ENCODE measurements at places on chromosomes 12 and 14.

DNA sequence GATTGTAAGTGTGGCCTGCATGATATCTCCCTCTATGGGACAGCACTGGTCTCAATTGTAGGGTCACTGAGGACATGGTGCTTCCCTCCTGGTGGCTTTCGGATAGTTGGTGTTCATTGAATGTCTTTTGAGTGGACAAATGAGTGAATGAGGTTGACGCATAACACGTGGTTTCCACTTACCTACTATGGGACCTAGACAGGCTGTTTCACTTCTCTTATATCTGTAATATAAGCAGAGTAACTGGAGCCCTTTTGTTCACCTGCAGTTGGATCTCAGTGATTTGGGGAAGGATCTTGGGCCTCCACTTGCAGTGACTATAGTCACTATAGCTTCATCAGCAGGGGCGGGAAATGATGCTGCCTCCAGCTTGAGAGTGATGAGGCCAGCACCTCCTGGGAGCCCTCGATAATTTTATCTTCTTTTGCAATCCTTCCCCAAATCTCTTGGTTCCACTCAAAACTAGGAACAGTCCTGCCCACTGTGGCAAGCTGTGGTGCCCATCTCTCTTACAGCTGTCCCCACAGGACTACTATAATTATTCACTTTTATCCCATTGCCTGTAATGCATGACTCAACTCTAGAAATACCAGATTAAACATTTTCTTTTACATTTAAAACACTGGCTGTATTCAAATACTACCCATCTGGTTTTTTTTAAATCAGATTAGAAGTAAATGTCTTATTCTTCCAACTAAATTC lies 242.9 kb downstream of the CHST11 start:
- DNase-seq, result no peak

DNA sequence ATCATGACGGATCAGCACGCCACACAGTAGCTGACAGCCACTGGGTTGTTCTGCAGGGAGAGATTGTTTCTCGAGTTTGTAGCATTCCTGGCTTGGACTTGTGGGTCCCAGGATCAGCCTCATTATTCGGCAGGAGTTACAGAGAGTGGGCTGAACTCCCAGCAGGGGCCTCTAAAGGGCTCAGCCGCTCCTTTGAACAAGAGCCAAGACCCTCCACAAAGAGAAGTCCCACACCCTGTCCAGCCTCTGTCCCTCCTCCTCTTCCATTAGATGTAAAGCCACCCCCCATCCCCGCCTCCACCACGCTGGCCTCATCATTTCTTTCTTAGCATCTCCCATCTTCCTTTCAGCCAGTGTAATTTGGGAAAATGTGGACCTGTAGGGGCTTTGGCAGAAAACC lies 96.7 kb upstream of the HSPB8 start:
- DNase-seq, result no peak

DNA sequence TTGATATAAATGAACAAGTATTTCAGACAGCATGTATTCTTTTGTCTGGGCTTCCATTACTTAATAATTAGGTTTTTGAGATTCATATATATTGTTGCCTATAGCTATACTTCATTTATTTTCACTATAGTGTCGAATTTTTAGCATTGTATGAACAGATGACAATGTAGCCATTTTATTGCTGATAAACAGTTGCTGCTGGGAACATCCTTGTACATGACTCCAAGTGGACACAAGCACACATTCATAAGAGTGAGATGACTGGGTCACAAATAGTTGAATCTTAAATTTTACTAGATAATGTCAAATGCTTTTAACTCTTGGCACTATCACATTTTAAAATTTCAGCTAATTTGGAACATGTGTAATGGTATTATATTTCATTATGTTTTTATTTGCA lies 19.3 kb upstream of the PHC1 start:
- DNase-seq, result no peak

GRCh38 chr12:88371416-88372183 lies 208.7 kb downstream of the KITLG start:
- DNase-seq, result no peak

DNA sequence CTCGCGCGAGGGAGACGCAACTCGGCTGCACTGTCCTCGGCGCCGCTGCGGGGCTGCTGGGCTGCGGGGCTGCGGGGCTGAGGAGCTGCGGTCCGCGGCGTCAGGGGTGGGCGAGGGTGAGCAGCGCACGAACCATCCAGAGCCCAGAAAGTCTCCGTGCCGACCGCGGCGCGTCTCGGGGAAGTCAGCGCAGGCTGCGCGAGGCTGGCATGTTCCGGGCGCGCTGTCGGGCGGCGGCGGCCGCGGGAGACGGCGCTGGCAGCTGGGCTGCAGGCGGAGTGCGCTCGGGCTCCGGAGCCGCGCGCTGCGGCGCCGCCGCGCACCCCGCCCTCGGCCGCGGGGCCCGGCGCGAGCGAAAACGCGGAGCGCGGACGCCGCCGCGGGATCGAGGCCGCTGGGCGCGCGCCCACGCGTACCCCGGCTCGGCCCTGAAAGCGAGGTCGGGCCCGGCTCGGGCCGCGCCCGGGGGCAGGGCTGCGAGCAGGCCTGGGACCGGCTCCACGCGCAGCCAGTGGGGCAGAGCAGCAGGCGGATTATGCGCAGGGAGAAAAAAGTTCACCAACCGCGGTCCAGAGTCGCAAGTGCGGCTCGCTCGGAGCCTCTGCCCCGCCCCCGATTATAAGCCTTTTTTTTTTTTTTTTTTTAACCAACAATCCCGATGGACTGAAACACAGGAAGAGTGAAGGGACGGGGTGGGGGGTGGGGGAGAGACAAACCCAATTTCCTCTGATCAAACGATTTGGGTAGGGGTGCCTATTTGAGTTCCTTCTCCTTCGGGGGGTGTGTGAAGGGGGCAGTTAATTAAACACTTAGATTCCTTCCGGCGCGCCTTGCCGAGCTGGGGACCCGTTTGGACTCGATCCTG lies at the start of gene PRICKLE1:
Gene PRICKLE1 (minus strand): TSS at position 282 of the 865 bp plus-strand sequence. CDS start 117,230 bp downstream, outside the sequence.
- no peak for DNase-seq

DNA sequence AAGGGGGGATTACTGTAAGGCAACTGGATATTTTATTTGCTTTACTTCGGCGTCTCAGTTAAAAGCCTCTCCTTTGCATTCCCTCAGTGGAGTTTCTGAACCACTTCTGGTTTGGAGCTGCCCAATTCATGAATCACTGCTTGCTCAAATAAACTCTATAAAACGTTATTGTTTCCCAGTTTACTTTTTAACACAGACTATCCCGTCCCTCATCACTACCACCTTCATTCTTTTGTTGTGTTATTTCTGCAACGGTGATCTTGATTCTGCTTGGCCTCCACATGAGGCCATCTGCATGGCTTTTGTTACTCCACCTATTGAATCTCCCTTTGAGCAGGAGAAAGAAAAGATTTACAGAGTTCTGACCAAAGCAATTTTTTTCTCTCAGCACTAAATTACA lies 104.0 kb upstream of the PLEKHA5 start:
- DNase-seq, result no peak

Data from activated CD8-positive, alpha-beta memory T cell treated with anti-CD3 and anti-CD28 coated beads, Interleukin-2, amount 50 U/mL, for 4 hours (primary cell).